GM18507 (cell line): ENCODE measurements at places on chromosomes 11 and 22.

- no peak for DNase-seq
Observed at GRCh38 chr11:6586434-6587359, 16.7 kb downstream of the RRP8 start.

- no peak for DNase-seq
Observed at GRCh38 chr11:71447791-71448256, 369 bp downstream of the DHCR7 start.

GRCh38 chr11:67530282-67530592 is 7.0 kb upstream of the CABP2 start:
- no peak for DNase-seq

- no peak for DNase-seq
Observed at GRCh38 chr11:120011836-120012235, 126.1 kb downstream of the TRIM29 start.

DNA sequence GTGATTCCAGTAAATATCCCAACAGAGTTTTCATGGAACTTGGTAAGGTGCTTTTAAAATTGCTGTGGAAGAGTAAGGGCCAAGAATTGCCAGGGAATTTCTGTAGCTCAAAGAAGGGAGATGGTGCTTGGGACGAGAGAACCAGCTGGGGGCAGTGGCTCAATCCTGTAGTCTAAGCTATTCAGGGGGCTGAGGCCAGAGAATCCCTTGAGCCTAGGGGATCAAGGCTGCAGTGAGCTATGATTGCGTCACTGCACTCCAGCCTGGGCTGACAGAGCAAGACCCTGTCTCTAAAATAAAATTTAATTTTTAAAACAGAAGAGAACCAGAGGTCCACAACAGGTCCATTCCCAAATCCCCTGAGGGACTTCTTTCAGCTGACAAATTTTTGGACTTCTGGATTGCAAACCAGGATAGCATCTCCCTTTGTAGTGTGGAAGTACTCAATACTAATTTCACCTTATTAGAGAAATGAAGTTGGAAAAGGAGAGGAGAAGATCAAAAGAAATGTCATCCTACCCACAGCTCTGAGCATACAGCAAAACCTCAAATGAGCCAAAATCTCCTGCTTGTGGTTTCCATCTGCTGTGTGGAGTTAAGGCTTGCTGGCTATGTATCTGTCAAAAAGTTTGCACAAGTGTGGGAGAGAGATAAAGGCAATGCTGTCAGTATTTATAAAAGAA is 59.2 kb upstream of the CLPB start:
- no peak for DNase-seq

DNA sequence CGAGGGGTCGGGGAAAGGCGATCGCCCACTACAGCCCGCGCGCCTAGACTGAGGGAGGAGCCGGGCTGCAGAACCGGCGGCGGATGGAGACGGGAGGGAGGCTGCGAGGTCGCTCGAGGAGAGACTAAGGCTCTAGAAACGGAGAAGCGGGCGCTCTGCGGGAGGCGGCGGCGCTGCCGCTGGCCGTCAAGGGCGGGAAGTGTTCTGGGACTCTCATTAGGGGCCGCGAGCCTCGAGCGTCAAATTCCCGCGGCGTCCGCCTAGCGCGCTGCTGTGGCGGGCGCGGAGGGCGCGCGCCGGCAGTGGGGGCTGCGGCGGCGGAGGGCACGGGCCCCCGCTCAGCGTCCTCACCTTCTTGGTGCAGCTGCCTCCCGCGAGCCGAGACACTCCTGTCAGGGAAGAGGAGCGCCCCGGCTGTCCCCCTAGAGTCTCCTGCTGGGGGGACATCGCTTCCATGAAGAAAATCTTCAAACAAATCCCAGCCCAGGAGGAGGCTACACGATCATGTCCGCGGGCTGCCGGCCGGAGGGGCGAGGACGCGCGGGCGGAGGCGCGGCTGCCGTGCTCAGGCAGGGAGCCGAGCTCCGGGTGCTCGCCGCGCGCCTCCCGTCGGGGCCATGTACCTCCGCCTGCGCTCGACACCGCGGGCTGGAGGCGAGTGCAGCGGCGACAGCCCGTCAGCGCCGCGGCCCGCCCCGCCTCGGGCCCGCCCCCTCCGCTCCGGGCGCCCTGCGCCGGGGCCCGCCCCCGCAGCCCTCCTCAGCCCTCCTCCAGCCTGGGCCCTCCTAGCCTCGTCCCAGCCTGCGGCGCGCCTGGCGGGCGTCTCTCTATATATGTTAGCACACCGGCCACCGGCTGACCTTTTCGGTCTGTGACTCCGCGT is at the start of gene ARHGAP20:
Gene ARHGAP20, minus strand, starts transcription at position 662 of the 883 bp plus-strand sequence. Its CDS starts 206 bp downstream, at position 456.
- DNase-seq = peak; percentile 38

GRCh38 chr11:13884158-13884799 is 78.2 kb upstream of the SPON1 start:
- DNase-seq = no peak

- no peak for DNase-seq
Observed at GRCh38 chr11:123221584-123221983, 26.5 kb upstream of the CLMP start.

- no peak for DNase-seq
Observed at GRCh38 chr11:75523189-75523588, 2.6 kb downstream of the GDPD5 start.

- DNase-seq = no peak
Observed at GRCh38 chr11:108909921-108910320, 245.1 kb downstream of the DDX10 start.

DNA sequence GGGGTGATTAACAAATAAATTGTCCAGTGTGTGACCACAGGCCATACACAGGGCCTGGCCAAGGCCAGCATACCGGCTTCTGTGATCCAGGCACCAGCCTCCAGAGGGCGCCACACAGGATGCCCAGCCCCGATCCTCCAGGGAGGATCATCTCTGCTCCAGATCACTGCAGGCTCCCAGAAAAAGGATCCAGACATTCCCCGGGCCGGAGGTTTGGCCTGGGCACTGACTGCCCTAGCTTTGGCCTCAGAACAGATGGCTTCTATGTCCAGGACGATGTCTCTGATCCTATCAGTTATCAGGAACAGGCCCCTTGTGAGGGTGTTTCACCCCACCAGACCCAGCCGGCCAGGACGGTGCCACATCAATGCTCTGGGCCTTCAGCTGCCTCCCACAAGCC is 74.5 kb upstream of the LMO1 start:
- no peak for DNase-seq

DNA sequence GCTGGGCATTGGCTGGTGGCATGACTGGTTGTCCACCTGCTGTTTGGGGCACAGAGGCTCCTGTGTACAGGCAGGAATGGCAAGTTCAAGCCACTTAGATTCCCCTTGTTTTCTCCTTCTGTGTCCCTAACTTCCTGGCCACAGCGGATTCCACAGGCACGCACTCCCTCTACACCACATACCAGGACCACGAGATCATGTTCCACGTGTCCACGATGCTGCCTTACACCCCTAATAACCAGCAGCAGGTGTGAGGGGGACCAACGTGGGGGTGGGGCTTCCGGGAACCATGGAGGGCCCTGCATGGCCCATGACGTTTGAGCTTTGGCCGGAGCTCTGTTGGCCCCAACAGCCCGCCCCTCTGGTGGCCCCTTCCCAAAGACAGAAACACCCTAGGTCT is 7.8 kb downstream of the SIPA1 start:
- DNase-seq = no peak

- no peak for DNase-seq
Observed at GRCh38 chr11:126588630-126589491, 233.4 kb downstream of the ST3GAL4 start.

DNA sequence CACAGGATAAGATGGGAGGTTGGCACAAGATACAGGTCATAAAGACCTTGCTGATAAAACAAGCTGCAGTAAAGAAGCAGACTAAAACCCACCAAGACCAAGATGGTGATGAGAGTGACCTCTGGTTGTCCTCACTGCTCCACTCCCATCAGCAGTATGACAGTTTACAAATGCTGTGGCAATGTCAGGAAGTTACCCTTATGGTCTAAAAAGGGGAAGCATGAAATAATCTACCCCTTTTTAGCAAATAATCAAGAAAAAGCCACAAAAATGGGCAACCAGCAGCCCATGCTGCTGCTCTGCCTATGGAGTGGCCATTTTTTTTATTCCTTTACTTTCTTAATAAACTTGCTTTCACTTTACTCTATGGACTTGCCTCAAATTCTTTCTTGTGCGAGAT is 8.7 kb upstream of the PIWIL4 start:
- no peak for DNase-seq

DNA sequence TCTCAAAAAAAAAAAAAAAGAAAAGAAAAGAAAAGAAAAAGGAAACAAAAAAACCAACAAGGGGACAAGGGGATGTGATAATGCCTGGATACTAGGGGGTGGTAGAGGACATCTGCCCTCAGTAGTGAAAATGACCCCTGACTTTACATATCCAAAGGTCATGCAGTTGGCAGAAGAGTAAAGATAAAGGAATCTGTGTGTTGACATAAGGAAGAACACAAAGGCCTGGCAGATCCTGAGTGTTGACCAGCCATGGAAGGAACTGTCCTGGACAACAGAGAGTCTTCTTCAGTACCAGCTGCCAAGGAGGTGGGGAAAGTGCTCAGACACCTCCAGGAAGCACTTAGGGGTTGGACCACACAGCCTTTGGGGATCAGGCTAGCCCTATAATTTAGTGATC is 12.6 kb downstream of the SLC43A1 start:
- no peak for DNase-seq

DNA sequence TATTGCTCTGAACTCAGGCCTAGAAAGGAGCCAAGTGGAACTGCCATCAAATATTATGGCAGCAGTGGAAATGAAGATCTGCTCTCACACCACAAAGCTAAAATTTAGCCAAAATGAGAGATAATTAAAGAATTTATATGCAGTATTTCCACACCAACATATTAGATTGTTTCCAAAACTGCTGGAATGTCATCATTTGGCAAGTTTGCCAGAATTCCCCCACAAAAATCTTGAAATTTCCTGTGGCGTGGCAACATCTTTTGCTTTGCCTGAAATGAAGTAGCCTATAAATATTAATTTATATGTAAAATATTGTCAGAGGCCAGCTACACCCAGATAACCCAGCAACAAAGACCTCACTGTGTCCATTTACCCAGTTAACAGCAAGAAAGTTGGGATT is 13.8 kb downstream of the C11orf71 start:
- DNase-seq = no peak

GRCh38 chr22:42397332-42398249 is 34.6 kb downstream of the NFAM1 start:
- DNase-seq = peak; percentile 56

GRCh38 chr11:92776676-92777075 is 192.8 kb upstream of the MTNR1B start:
- DNase-seq = no peak

DNA sequence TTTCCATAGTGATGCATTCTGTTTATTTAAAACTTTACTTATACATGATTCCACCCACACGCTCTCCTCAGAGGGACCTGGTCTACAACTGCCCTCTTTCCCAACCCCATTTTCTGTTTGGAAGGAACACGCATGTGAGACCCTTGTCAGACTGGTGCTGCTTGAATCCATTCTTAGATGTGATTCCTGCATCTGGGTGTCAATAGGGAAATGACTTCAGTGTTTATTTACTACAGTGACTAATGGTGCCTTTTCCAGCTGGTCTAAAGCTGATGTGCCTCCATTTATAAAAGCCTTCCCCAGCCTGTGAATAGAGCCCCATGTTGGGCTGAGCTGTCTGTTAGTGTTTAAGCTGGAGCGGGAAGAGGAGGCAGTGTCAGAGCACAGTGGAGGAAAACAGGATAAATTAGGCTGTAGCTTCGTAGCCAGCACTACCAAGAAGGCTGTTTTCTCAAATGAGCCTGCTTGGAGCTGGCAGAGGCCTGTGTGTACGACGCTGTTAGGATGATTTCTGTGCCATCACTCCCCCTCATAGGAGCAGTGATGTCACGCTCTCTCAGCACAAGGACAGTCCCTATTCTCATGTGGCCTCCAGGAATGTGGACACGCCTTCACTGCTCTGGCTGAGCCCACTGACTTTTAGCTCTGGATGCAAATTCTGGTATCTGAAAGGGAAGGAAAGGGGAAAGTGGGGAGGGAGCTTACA is 18.9 kb upstream of the C11orf96 start:
- no peak for DNase-seq

DNA sequence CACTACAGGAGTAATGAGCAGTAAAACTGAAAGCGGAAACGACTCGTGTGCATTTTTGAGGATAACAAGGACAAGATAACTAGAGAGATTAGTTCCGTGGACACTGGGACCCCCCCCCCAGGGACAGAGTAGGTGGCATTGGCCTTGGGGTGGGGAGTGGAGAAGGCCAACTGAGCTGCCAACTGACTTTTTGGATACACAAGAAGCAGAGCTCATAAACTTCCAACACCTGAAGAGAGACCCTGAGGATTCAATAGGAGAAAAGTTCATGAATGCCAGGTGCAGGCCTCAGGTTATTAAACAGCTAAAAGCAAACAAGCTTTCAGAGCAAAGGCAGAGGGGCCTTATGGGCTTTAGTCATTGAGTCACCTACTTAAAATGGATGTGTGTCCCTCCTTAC is 17.6 kb upstream of the PRSS23 start:
- no peak for DNase-seq

DNA sequence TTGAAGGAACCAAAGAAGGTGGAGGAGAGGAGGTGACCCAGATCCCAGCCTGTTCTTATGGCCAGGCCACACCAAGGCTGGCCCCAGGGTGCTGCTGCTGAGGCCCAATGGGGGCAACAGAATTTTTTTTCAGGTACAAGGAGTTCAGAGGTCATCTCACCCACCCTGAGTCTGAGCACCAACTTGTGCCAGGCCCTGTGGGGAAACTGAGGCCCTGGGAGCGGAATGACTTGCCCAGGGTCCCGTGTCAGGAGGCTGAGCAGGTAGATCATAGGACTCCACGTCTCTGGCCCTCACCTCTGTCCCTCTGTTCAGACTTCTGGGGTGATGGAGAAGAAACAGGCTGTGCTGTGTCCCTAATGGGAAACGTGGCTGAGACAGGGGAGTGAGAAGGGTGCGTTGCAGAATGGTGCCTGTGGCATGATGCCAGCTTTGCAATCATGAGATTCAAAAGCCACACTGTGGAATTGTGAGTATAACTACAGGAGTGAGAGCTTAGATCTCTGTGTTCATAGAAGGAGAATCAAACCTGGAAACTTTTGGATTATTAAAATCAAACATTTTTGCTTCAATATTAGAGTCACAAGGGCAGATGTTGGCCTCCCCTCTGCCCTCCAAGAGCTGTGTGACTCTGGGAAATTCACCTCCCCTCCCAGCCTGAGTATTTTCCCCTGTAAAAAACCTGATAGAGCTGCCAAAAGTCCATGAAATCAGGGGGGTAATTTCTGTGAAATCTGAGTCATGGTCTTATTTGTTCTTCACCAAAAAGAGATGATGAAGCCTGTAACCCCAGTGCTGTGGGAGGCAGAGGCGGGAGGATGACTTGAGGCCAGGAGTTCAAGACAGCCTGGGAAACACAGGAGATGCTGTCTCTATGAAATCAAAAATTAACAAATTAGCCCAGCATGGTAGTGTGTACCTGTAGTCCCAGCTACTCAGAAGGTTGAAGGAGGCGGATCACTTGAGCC is 874 bp downstream of the APOL1 start:
- DNase-seq = no peak

- no peak for DNase-seq
Observed at GRCh38 chr11:1796413-1797011, 32.8 kb upstream of the CTSD start.

- no peak for DNase-seq
Observed at GRCh38 chr11:87020336-87020735, 17.4 kb upstream of the TMEM135 start.
